ENCODE measurements at places on chromosomes 2 and 18.

DNA sequence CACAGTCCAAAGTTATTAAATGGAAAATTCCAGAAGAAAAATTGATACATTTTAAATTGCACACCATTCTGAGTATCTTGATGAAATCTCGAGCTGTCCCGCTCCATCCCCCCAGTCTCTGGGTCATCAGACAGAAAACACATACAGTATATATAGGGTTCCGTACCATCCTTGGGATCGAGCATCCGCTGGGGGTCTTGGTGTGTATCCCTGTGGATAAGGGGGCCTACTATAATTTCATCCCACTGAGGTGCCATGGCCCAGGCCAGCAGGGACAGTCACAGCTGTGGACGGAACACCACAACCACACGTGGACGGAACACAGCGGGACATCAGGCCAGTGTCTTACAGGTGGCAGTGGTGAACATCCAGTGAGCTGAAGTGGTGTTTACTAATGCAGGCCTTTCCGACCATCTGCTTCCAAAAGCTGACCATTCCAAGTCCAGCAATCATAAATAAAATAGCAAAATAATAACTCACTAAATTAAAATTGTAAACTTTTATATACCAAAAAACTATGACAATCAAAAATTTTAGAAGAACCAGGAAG, 14.0 kb downstream of the TWIST2 start:
- ATAC-seq = no peak

GRCh38 chr2:12807907-12808810, 91.4 kb downstream of the TRIB2 start:
- no peak for ATAC-seq

DNA sequence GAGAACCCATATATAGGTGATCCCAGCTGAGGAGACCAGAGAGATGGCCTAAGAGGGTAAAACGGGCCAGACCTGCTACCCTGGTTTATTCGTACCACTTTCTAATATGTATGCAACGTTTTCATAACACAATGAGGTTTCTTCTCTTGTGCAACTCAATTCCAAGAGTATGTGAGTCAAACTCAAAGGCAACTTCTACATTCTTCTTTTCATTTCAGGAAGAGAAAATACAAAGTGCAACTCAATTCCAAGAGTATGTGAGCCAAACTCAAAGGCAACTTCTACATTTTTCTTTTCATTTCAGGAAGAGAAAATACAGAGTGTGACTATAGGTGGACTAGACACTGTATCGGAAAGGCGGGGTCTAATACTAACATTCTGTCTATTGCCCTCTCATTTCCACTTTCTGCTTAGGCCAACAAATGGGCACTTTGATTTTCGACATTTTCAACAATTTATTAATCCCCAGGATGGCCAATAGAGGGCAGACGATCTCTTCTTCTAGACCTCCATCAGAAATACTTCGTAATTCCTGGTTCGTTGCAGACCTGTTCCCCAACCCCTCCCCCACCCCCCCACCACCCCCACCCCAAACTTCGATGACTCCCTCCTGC, 3.7 kb upstream of the CRIM1 start:
- no peak for ATAC-seq

DNA sequence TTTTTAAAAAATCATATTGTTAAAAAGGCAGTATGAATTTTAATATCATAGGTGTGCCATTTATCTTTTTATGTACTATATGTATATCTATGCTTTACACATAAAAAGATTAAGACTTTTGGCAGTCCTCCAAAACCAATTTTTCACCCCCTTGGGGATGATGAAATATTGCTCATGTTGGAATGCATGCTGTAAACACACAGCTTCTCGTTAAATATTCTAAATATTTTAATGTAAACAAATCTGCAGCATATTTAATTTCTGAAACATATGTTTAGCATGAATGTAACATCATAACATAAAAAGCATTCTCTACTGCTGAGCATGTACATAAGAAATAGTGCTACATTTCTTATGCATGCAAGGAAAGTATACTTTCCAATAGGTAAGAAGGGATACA, 484.3 kb upstream of the LRATD1 start:
- no peak for ATAC-seq

- no peak for ATAC-seq
Observed at GRCh38 chr2:134360745-134361487, 107.0 kb downstream of the MGAT5 start.

DNA sequence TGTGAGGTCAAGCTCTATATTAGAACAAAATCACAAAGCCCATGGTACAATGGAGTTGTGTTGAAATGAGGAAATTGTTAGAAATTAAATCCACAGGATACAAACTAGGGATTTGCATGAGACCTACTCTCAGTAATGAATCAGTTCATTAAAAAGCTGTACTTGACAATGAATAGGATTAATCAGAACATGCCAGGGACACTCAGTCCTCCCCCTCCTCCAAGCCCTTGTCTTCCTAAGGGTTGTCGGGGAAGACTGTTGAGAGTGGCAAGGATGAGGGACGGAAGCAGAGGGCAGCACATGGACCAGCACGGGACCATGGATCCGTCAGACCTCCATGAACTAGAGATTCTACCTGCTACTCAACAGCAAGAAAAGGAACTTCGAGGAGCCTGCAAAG, 39.8 kb downstream of the SPRED2 start:
- ATAC-seq = no peak

DNA sequence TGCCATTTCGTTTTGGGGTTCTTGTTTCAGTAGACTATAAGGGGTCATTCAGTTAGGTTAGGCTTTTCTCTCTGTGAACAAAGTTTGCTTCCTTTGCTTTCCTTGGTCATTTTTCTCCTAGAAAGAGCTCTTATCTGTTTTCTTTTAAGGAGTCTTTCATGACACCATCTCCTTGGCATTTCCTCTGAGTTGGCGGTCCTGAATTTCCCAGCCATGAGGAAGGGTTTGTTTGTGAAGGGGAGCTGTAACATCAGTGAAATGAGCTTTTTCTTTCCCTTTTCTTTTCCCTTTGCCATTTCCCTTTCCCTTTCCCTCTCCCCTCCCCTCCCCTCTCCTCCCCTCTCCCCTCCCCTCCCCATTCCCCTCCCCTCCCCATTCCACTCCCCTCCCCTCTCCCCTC, 61.7 kb downstream of the MAP4K4 start:
- ATAC-seq = no peak

GRCh38 chr2:143954186-143954585, 565.7 kb downstream of the ZEB2 start:
- ATAC-seq = no peak

GRCh38 chr18:47689371-47689770, 241.1 kb downstream of the SMAD2 start:
- no peak for ATAC-seq

- peak; percentile 50 for ATAC-seq
Observed at GRCh38 chr2:48200620-48201293, 294.5 kb upstream of the FBXO11 start.

- no peak for ATAC-seq
Observed at GRCh38 chr2:176068419-176068832, 15.3 kb downstream of the EVX2 start.

- ATAC-seq = no peak
Observed at GRCh38 chr2:53509831-53510388, 257.7 kb upstream of the CHAC2 start.

DNA sequence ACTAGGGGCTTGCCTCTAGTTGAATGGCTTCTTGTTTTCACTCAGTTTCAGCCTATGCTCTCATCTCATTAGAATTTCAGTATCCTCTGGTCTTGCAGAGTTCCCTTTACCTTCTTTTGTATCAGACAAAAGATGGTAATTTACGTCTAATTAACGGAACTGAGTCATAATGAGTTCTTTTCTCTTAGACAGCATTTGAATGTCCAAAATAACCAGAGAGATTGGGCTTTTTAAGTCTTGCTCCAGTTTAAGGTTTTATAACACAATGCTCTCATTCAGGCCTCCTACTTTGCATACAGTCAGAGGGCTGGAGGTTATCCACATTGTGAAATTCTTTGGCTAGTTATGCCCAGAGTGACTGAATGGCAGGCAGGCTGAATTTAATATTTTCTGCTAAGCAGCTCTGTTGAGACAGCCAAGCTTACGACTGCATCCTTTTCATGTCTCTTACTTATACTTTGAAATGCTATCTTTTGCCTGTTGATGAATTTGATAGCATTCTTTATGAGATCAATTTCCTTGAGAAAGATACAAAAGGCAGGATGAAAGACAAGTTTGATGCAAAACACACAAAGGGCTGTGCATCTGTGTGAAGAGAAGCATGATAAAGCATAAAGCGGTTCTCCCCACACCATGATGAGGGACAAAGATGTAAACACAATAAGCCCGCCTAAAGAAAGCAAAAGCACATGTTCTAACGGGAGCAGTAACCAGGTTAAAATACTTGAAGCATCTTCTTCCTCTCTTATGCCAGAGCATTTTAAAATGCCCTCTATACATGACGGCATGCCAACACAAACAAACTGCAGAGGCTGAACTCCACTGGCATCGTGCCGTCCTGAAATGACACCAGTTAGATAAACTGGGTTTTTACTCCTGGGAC, 90.0 kb downstream of the CDH2 start:
- ATAC-seq = no peak

GRCh38 chr2:225488743-225489142, 89.2 kb downstream of the NYAP2 start:
- ATAC-seq = peak; percentile 86

GRCh38 chr2:121375621-121376159, 90.7 kb upstream of the TFCP2L1 start:
- no peak for ATAC-seq

DNA sequence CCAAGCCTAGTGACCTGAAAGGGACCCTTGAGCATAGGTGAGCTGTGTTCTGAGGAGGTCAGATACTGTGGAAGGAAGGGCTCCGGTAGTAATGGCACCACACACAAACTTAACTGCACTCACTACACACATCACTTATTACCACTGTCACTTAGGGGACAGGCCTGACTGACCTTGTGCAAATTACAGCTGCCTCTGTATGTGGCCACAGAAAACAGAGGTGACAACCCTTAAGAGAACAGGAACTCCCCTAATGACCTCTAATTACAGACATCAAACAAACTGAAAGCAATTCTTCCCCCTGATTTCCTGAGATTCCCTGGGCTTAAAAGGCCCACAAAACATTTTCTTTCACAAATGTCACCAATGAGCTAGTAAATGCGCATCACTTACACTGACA, 360.6 kb downstream of the RND3 start:
- ATAC-seq = no peak

DNA sequence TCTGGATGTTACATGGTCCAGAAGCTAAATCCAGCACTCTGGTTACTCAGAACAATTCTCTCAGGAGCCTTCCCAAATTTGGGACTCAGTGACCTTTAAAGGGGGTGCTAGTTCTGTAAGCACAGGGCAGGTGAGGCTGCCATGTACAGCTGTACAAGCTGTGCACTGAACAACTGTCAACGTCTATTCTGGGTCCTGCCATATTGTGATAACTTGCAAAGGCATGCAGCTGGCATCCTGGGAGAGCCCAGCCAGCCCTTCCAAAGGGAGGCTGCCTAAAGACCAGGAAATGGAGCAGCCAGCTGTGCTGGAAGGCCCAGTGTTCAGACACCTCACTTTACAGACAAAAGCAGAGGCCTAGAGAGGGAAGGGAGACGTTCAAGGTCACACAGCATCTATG, 204.8 kb downstream of the KLHL29 start:
- ATAC-seq = no peak

DNA sequence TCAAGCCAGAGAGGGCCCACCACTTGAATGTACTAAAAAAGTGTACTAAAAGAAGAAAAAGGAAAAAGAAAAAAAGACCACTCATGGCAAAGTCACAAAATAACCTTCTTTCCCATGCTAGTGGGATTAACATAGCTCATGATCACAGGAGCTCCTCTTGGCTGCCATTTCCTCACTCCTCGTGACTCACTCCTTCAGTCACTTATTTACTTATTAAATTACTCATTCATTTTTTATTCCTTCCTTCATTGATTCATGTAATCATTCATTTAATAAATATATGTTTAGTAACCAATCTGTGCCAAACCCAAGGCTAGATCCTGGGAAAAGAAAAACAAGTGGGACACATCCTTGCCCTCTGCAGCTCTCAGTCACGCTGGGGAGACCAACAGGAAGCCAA, 300.5 kb downstream of the INSIG2 start:
- ATAC-seq = no peak

DNA sequence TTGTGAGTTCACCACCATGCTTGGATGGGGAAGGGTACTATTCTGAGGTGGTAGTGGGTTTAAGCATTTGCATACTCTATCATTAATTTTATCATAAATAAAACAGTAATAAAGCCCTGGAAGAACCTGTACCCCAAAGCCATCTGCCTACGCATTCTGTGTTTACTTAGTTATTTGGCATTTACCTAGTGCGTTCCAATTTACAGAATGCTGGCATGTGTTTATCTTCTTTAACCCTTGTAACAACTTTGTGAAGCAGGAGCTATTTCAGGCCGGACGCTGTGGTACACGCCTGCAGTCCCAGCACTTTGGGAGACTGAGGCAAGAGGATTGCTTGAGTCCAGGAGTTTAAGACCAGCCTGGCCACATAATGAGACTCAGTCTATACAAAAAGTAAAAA, 17.8 kb upstream of the ODC1 start:
- no peak for ATAC-seq

DNA sequence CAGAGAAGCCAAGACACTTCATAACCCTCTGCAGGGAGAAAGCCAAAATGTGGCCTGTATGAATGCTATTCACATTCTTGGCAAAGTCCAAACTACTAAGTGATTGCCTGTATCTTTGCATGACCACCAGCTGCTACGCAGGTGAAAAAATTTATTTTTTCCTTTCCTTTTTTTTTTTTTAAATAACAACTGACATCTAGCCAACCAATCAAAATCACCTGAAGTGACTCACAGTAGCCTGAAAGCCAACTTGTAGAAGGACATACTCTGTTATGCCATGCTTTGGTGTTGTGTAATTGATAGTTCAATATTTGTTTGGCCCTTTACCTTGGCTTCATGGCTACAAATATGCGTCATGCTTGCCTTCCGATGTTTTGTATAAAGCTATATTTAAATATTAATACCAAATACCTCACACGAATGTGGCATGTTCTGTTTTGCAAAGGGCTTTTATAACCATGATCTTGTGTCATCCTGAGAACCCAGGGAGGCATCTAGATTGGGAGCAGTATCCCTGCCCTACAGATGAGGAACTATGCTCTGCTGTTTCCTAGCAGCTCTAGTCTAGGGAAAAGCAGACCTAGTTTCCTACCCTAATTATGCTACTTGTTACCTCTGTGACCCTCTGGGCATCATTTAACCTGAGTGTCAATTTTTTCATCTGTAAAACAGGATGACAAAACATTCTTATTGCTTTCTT, 102.1 kb downstream of the MYOM1 start:
- no peak for ATAC-seq

DNA sequence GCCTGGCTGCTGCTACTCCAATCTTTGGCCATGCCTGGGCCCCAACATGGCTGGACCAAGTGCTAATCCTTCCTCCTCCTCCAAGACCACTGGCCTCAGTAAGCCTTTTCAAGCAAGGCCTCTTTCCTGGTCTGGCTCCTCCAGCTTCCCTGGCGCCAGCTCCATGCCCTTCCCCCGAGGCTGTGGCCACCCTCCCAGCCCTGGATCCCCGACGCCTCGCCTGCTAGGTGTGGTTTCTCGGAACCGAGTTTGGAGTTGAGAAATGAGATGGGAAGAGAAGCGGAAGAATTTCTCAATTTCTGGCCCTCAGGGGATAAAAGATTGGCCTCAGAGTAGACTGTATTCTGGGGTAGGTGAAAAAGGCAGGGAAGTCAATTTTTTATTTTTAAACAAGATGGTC, 46.4 kb downstream of the ADCY3 start:
- no peak for ATAC-seq
